ENCODE measurements at places on chromosomes 5 and 9.

DNA sequence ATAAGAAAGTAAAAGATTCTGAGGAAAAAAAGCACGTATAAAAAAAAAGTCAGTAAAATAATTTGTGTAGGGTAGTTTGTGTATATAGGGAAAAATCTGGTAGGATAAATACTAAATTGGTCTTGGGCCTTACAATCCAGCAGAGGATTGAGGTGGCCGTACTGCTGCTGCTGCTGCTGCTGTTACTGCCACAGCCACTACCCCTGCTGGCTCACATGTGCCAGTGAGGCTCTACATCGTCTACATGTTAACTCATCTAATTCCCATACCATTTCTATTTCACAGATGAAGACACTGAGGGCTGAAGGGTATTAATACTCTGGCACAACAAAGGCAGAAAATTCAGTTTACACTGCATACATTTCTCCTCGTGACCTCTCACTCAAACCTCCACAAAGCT, 928.5 kb downstream of the TLE4 start:
- DNase-seq: no peak

- peak; percentile 81 for DNase-seq
Measured at GRCh38 chr9:111108946-111109345, 70.7 kb upstream of the LPAR1 start.

- DNase-seq: no peak
Measured at GRCh38 chr5:102600964-102601363, 102.2 kb upstream of the SLCO6A1 start.

- no peak for DNase-seq
Measured at GRCh38 chr5:97544678-97545077, 361.6 kb upstream of the RIOK2 start.

- DNase-seq: no peak
Measured at GRCh38 chr5:139975306-139975705, 67.8 kb downstream of the NRG2 start.
